ENCODE measurements at places on chromosomes 6 and 20. TPM values are rescaled to one million over a fixed set of nuclear protein-coding genes. Genes with fewer than 3 reads are reported as not detected.
A peak's percentile ranks its signal among the peaks of the same experiment; 100 is the strongest.

DNA sequence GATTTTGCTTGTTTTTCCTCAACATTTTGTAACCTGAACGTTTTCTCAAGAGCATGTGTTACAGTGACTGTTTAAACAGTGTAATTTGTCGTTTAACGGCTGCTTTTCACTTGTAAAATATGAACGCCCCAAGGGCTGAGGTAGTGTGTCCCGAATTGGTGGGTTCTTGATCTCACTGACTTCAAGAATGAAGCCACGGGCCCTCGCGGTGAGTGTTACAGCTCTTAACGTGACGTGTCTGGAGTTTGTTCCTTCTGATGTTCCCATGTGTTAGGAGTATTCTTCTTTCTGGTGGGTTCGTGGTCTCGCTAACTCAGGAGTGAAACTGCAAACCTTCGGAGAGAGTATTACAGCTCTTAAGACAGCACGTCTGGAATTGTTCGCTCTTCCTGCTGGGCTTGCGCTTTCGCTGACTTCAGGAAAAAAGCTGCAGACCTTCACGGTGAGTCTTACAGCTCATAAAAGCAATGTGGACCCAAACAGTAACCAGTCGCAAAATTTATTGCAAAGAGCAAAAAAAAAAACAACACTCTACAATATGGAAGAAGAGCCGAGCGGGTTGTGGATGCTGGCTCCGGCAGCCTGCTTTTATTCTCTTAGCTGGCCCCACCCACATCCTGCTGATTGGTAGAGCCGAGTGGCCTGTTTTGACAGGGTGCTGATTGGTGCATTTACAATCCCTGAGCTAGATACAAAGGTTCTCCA lies 25.1 kb upstream of the TRIM27 start:
- no peak for DNase-seq

- no peak for DNase-seq
Observed at GRCh38 chr6:130159956-130160355, 62.8 kb downstream of the SAMD3 start.

DNA sequence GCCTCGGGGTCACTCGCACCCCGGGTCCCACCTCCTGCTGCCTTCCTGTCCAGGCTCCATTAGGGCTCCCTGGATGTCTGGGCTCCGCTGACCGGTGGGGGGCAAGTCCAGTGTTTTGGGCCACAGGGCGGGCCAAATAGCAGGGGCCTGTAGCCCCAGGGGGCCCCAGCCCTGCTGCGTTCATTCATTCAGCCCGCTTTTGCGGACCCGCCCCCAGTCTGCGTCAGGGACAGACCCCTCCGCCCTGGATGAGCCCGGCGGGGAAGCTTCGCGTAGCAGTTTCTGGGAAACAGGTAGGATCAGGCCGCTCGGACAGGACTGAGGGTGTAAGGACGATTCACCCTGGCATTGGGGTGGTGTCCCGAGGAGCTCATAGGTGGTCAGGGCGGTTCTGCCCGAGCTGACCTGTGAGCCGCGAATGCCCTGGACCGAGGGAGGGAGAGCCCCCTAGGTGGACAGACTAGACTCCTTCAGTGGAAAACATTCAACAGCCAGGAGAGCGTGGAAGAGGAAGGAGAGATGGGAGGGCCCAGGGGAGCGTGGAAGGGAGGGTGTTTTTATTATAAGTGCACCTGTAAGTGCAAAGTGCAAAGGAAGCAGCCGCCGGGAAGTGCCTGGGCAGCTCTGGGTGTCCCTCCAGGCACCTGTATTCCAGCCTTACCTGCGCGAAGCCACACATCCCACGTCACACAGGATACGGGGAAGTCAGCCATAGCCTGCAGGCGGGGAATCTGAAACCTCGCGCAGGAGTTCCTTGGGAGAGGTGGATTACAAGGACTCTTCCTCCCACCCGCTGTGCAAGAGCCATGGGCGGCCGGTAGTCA lies 662 bp downstream of the ENTPD6 start:
- DNase-seq: no peak

- no peak for DNase-seq
Observed at GRCh38 chr20:38271608-38272120, 11.1 kb upstream of the KIAA1755 start.

DNA sequence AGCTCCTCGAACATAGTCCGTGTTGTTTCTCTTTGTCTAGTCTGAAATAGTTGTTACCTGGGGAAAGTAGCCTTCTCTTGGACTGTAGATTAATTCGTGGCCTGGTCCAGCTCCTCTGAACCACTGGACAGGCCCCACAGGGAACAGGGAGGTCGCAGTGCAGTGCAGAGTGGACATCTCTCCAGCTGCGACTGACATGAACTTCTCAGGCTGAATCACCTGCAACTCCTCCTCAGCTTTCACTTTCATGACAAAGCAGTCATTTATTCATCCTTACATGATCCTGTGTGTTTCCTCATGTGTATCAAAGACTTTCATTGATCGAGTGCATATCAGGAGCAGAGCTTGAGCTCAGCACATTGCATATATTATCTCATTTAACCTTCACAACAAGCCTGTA lies 19.1 kb upstream of the SIRPG start:
- no peak for DNase-seq

GRCh38 chr6:128784266-128784665 lies 98.7 kb upstream of the LAMA2 start:
- no peak for DNase-seq

GRCh38 chr6:71294121-71294523 lies 5.5 kb downstream of the OGFRL1 start:
- DNase-seq: no peak

DNA sequence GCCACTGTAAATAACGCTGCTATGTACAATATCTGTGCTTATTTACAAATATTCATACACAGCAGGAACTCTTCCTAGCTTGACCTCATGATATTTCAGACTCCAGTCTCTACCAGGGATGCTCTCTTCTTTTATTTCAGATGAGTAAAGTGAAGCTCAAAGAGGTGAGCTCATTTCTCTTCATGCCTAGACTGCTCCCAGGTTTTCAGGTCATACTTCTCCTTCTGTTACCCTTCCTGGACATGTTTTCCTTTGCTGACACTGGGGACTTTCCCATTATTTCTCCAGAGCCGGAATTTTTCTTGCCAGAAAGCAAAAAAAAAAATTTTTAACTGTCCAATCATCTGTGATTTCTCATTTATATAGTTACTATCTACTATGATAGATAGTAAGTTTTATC lies 147.2 kb upstream of the DST start:
- no peak for DNase-seq

- DNase-seq: no peak
Observed at GRCh38 chr6:163655217-163656121, 241.0 kb downstream of the QKI start.

DNA sequence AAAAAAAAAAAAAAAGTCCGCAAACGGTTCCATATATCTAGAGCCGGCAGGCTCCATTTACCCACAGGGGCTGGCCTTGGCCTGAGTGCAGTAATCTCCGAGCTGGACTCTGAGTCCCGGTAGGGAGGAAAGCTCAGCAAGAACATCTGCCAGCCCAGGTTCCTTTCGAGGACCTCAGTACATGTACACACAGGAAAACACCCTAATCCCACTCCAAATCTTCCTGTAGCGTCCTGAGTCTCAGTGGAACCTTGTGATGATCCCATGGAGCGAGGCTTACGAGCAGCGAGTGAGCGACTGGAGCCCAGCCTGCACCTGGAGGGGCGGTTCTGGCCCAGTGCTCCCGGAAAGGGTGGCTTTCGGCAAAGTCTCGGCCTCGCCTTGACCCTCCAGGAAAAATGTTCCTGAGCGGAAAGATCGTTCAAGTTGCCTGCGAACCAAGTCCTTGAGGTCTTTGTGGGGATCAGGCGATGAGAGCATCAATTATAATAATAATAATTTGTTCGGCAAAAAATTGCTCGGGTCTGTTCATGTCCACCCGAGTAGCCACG lies 32.1 kb downstream of the PRSS16 start:
- no peak for DNase-seq

GRCh38 chr6:129623008-129623732 lies 86.8 kb downstream of the ARHGAP18 start:
- no peak for DNase-seq

RAD21L1 gene
- total RNA-seq: not detected

- DNase-seq: no peak
Observed at GRCh38 chr6:42782689-42783176, 881 bp downstream of the BICRAL start.

SAMD5 gene
- total RNA-seq: 6.1 TPM

- DNase-seq: no peak
Observed at GRCh38 chr6:157984686-157985225, 3.1 kb downstream of the SYNJ2 start.

BMP7 gene
- 30.5 TPM for total RNA-seq

MCCD1 gene
- not detected for total RNA-seq

- DNase-seq: no peak
Observed at GRCh38 chr6:33958526-33959328, 154.9 kb upstream of the MLN start.

- no peak for DNase-seq
Observed at GRCh38 chr6:97189767-97190166, 93.2 kb downstream of the MMS22L start.

DNA sequence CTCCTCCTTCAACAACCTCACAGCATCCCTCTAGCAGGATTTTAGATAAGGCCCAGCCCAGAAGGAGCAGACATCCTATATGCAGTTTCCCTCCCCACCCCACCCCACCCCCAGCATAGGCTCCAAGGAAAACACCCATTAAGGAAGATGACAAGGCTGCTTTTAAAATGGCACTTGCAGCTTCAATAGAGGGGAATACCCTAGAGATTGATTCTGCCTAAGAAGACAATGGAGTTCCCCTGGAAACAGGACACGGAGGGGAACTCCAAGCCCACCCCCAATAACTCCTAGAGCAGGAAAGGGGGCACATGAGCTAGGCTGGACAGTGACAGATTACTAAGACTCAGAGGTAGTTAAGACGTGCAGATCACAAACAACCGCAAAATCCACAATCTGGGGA lies 34.7 kb downstream of the CPNE5 start:
- no peak for DNase-seq

DNA sequence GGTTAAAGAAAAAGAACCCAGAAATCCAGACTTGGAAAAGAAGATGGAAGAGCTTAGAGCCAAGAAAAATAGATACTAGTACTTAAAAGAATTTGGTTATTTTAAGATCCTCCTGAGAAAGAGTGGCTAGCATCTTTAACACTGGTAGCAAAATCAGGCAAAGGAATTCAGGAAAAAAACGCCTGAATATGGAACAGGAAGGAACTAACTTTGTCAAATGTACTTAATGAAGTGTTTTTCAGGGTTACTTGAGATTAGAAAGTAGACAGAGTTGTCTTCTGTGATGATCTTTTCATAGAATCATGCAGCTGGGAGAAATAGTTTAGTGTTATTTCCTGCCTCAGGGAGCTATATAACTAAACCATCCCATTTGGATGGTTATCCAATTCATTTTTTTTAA lies 50.8 kb upstream of the SASH1 start:
- DNase-seq: no peak

DNA sequence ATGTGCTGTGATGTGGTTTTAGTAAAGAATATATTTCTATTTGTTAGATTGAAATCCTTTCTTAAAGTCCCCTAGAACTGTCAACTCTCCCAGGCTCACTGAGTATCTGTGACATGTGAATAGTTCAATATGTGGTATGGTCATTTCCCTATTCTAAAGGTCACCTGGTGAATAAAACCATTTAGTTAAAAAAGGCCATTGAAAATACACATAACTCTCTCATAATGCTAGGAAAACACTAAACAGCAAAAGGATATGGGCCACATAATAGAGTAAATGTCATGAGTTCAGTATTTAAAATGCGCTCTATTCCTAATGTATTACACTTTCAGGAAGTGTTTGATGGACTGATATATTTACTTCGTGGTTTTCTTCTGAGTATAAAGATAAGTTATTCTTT lies 420.9 kb upstream of the JAG1 start:
- DNase-seq: no peak

- DNase-seq: no peak
Observed at GRCh38 chr6:145602726-145603326, 132.5 kb downstream of the EPM2A start.

DNA sequence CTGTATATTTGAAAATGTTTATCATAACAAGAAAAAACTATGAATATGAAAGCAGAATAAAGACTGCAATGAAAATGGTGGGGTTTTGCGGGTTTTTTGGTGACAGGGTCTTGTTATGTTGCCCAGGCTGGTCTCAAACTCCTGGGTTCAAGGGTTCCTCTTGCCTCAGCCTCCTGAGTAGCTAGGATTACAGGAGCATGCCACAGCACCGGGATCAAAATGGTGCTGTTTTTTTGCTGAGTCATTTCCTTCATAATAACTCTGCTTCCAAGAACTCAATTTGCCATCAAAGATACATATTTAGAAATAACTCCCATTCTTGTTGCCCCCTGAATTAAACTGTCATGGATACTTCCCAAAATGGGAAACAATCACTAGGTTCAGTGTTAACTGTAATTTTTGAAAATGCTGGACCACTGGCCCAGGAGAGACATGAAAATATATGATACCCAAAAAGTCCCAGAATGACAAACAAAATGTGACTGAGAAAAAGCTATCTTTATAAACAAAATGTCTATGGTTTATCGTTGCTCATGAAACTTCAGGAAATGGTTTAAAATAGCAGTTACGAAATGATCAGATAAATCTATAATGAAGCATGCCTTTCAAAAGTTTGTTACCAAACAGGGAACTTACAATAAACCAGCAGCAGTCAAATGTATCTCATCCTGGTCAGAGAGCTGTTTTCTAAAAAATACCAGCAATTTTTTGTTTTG lies 32.2 kb downstream of the ILRUN start:
- DNase-seq: no peak

GRCh38 chr6:158377860-158378259 lies 65.6 kb downstream of the TULP4 start:
- DNase-seq: no peak

RNF217 gene
- 23.8 TPM for total RNA-seq

ERVFRD-1 gene
- not detected for total RNA-seq

DNA sequence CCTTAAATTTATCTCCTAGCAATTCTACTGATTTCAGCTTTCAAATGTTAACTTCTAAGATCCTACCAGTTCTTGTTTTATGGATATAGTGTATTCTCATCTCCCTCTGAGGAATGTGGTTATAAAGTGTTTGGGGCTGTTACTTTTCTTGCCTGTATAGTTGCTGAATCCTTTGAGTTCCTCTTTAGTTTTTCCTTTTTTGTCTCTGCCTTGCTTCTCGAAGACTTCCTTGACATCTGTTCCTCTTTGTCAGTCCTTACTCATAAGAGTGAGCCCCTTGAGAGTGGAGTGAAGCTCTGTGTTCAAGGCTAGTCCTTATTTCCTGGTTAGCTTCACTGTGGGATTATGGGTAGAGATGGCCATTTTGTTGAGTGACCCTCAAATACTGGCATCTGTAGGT lies 84.6 kb downstream of the ELOVL4 start:
- no peak for DNase-seq

GRCh38 chr20:45041464-45042337 lies 59.2 kb downstream of the KCNS1 start:
- peak; percentile 65 for DNase-seq

DNA sequence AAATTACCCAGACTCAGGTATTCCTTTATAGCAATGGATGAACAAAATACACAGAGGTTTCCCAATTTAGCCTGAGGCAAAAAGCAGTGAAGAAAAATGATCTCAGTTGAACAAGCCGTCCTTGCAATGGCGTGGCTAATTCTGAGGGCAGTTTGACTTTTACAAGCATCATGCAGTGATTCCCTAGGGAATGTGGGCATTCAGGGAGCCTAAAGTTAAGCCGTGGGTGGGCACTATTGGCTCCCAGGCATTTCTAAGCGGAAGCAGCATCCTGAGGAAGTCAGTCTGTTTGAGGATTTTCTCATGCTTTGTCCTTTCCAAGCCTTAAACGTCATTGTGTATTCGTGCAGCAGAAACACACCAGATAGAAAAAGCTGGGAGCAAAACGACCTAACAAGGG lies 133.9 kb downstream of the MYLK4 start:
- DNase-seq: no peak

BCAS1 gene
- 0.04 TPM for total RNA-seq

CCM2L gene
- not detected for total RNA-seq

PPIL6 gene
- total RNA-seq: 1.6 TPM

GRCh38 chr6:149250951-149251350 lies 66.6 kb upstream of the TAB2 start:
- no peak for DNase-seq

GPR63 gene
- 1.8 TPM for total RNA-seq

Data from kidney epithelial cell (primary cell).